Neural progenitor cell (in vitro differentiated cells): ENCODE measurements at places on chromosomes 11 and 22.

DNA sequence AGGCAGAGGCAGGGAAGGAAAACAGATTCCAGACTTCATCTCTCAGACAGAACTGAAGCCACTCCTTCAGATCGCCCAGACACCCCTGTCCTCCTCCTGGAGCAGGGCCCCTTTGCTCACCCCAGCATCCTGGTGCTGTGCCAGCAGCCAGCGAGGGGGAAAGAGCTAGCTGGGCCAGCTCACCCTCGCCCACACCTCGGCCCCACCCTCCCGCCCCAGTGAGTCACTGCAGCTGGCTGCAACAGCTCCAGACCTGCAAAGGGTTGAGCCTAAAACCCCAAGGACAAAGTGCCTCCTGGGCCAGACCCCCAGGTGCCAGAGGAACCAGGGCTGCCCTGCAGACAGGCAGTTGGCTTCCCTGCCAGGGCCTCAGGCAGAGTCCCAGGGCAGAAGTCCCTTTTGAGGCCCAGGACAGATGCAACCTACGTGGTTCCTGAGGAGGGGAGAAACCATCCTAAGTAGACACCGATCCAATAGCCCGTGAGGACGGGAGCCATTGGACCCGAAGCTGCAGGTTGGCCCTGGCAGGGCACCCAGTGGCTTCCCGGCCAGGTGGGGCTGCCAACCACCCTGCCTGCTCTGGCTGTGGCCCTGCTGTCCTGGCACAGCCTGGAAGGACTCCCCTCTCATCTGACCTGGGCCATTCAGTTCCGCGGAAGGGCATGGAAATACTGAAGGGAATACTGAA, 7.2 kb downstream of the AHNAK start:
- DNase-seq, result peak; percentile 7

DNA sequence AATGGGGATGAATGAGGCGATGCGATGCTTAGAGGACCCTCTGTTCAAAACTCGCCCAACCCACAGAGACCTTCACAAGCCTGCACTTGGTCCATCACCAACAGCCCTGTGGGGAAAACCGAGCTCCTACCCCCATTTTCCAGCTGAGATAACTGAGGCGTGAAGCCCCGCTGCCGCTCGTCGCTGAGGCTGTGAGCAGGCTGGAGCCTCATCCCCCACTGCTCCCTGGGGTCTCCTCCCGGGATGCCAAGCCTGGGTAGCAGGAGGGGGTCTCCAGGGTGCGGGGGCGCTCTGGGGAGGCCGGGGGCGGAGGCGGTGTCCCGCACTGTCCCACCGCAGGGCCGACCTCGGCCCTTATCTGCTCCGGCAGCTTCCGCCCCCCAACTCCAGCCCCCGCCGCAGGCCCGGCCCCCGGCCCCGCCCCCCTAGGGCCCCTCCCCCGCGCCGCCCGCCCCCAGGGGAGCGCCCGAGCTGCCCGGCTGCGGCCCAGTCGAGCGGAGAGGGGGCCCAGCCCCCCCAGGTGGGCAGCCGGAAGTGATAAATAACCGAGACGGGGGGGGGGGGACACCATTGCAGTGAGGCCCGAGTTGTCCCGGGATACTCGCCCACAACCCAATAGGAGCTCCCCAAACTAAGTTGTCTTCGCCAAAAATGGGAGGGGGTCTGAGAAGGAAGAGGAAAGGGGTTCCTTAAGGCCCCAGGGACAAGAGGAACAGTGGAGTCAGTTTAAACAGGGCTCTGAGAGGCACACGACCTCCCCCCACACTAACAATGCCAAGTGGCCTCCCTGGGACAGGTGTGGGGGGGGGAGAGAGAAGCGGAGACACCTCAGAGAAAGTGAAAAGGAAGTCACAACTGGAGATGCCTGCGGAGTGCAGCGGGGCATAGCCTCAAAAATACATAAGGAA, 8.3 kb upstream of the SLC39A13 start:
- DNase-seq, result peak; percentile 53

- no peak for DNase-seq
Measured at GRCh38 chr22:23752750-23753149, 1.5 kb downstream of the VPREB3 start.

GRCh38 chr11:90468923-90469322, 246.1 kb upstream of the CHORDC1 start:
- DNase-seq, result no peak

DNA sequence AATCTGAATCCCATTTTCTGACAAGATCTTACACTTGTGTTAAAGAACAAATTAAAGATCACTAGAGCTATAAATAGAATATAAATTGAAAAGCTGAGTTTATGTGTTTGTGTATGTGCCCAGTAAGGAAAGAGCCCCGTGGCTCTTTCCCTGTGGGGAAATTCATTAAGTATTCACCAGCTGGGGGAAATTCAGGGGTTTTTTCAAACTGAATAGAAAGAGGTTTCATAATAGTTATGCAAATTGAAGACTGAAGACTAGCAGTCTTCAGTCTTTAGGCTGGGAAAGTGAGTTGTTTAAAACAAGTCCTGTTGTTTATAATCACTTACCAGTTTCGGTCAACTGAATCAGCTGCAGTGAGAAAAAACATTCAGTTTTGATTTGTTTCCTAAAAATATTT, 11.3 kb upstream of the MS4A7 start:
- DNase-seq, result no peak

GRCh38 chr11:10893714-10894151, 35.9 kb upstream of the ZBED5 start:
- no peak for DNase-seq

DNA sequence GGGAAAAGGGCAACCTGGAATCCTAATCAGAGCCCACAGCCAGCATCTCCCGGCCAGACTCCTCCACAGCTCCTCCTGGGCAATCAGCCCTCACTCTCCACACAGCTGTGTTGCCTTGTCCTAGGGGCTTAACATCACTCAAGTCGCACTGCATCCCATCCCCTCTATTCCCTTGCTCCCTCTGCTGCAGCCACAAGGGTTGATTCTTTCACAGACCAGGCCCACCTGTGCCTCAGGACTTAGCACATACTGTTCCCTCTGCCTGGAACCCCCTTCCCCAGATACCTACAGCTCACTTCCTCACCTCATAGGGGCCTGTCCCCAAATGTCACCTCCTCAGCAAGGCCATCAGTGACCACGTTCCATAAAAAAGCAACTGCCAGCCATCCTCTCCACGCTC, 18.4 kb downstream of the SPATA19 start:
- no peak for DNase-seq

- no peak for DNase-seq
Measured at GRCh38 chr11:45052361-45052760, 94.1 kb upstream of the PRDM11 start.

DNA sequence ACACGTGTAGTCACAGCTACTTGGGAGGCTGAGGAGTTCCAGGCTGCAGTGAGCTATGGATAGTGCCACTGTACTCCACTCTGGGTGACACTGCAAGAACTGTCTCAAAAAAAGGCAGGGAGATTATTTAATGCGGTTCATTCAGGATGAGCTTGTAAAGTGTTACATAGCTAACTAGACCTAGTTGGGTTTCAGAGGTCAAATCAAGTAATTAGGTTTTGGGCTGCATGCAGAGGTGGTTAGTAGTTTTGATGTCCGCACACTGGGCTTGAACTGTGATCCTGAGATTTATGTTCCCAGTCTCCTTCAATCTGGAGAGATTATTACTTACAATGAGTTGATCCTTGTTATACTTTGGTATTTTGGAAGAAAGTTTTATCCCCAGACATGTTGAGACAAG, 2.1 kb upstream of the RBM4 start:
- DNase-seq, result no peak

- no peak for DNase-seq
Measured at GRCh38 chr11:10298342-10298741, 4.3 kb upstream of the SBF2 start.

DNA sequence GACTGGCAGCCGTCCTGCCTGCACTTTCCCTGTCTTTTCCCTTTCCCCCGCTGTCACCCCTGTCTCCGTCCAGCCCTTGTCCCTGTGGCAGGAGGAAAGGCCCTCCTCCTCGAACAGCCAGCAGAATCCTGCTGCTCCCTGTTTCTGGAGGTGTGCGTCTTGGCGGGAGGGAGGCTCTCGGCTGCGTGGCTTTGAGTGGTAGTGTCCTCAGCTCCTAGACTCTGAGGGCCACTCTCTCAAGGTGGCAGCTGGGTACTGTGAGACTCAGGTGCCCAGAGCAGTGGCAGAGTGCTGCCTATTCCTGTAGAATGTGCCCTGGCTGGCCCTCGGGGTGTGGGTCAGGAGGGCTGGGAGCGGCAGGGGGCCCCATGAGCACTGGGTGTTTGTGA, 9.1 kb upstream of the RANBP1 start:
- no peak for DNase-seq

DNA sequence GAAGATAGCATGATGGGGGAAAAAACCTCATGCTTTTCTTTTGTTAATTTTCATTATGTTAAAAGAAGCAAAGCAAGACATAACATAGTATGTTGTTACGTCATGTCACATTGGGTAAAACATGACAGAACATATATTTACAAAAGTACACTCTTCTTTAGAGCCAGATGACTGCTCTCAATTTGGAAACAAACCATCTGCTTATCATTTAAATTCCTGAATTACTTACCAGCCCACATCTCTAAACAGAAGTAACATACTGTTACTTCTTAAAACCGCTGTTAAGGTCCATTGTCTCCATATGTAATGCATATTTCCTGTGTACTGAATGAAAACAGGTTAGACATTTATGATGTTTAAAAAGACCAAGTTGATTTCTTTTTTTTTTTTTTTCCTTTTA, 100.0 kb downstream of the TMEM135 start:
- DNase-seq, result no peak

GRCh38 chr11:102061276-102061675, 14.0 kb downstream of the CFAP300 start:
- peak; percentile 35 for DNase-seq

- DNase-seq, result peak; percentile 59
Measured at GRCh38 chr11:9071692-9072091, 19.7 kb downstream of the SCUBE2 start.

DNA sequence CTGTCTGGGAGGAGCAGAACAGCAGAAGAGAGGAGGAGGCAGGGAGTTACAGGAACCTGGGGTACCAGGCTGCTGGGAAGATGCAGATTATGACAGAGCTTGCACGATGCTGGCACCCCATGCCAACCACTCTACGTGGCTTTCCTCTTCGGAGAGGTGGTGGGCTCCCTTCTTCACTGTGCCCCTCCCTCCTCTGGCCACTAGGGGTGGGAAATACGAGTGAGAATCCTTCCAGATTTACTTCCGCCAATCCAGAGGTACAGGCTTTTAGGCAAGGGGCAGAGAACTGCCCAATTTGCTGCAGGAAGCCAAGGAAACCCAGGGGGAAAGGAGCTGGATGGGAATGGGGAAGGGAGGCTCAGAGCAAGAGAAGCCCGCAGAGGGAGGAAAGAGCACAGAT, 12.3 kb downstream of the HYOU1 start:
- DNase-seq, result peak; percentile 25

DNA sequence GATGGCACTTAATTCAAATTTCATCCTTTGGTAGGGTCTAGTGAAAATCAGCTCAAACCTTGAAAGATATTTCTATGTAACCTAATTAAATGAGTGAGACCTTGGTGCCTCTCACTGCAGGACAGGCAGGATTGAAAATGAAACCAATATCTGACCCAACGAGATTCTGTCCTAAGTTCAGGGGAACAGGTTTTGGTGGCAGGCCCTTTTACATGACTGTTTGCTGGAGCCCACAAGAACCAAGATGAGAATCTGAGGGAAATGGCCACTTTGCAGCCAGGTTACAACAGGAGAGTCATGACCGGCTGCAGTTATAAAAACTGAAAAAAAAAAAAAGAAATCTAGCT, 130.2 kb downstream of the TRIM44 start:
- no peak for DNase-seq

DNA sequence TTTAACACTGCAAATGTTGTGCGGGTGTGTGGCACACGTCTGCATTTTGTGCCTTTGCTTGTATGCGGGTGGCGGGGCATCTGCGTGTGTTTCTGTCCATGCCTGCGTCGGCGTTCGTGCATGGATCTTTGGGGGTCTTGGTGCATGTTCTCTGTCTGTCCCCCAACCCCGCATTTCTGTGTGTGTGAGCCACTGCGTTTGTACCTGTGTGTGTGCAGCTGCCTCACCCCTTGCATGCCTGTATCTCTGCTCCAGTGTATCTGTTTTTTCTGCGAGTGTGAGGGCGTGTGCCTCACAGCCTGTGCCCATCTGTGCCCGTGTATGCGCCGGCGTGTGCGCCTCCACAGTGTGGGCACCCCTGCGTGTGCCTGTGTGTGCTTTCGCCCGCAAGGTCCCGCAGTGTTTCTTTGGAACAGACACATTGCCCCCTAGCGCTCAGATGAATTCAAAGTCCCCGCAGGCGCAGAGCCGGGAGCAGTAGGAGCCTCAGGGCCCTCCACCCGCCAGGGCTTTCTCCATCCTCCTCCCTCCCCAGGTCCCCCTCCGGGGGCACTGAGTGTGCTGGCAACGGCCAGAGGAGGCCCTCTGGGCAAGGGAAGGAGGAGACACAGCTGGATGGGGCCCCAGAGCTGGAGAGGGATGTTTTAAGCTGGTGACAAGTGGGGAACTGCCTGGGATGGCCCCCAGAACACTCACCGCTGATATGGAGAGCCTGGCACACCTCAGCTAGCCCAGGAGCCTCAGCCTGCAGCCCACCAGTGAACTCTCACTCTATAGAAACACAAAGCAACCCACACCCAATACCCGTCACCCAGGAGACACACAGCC, 3.1 kb upstream of the MN1 start:
- DNase-seq, result peak; percentile 88

- DNase-seq, result no peak
Measured at GRCh38 chr11:79047321-79047720, 393.5 kb downstream of the TENM4 start.

GRCh38 chr11:90874986-90875385, 652.1 kb upstream of the CHORDC1 start:
- no peak for DNase-seq

DNA sequence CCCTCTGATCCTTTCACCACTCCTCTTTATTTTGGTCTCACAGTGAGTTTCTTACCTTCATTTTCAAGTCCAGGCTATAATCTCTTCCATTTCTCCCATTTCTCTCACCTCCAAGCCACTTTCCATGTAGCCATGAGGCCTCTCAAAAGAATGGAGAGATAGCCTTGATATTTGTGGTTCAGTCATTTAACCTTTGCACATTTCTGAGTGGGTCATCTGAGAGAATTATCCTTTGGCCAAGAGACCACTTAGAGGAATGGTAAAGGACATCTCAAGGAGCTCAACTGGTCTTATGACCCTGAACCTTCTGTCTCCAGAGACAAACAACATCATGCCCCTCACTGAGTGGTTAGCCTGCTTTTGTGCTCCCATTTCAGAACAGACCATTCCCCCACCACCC, 121.1 kb downstream of the KIRREL3 start:
- DNase-seq, result no peak

DNA sequence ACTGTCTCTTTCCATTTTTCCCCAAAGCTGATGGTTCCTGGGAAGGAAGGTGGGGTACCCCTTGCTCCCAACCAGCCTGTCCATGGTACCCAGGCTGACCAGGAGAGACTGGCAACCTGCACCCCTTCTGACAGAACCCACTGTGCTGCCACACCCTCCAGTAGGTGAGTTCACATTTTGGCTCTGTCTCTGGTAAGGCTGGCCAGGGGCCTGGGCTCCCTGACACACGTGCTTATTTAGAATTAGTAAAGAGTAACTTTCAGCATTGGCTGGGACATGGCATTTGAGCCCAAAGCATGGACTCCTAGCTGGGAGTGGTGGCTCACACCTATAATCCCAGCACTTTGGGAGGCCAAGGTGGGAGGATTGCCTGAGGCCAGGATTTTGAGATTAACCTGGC, 35.1 kb downstream of the ARHGAP1 start:
- DNase-seq, result no peak
